ENCODE measurements at places on chromosomes 11 and 22.

DNA sequence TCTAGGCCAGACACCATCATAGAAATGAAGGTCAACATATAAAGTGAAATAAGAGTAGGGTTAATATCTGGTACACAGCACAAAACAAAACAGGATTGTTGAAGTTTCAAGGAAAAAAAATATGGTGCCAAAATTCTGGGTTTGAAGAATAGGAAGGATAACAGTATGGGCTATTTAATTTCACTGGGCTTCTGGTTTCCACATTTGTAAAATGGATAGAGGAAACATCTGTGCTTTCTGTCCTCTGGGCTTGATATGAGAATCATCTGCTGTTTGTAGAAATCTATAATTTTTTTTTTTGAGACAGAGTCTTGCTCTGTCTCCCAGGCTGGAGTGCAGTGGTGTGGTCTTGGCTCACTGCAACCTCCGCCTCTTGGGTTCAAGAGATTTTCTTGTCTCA, 13.8 kb upstream of the OR10V1 start:
- DNase-seq, result no peak

- no peak for DNase-seq
Measured at GRCh38 chr22:45164270-45165088, 754 bp downstream of the NUP50 start.

GRCh38 chr22:42060489-42060888, 10.1 kb downstream of the NAGA start:
- DNase-seq, result no peak

- no peak for DNase-seq
Measured at GRCh38 chr22:33867118-33867866, 53.0 kb downstream of the LARGE1 start.

- no peak for DNase-seq
Measured at GRCh38 chr11:3222941-3223915, 4.6 kb upstream of the MRGPRG start.

- DNase-seq, result peak; percentile 91
Measured at GRCh38 chr22:20020533-20021195, at the start of gene TANGO2. Gene TANGO2 (plus strand): TSS chr22:20021110. CDS start chr22:20036799, 15,689 bp downstream.

Measured in gastrocnemius medialis (tissue), 4 donors.